Forelimb muscle (tissue), 1 donor: ENCODE measurements at places on chromosomes 5 and 9.

DNA sequence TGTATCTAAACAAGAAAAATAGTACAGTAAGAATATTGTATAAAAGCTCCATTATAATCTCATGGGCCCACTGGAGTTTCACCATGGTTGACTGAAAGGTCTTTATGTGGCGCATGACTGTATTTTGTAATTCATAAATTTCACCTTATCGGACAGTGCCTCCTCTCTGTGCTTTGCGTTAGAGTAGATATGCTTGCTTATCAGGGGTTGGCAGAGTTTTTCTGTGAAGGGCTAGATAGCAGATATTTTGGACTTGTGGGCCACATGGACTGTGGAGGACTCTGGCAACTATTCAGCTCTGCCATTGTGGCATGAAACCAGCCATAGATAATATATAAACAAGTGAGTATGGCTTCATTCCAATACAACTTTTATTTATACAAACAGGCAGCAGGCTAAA is 23.2 kb downstream of the GAPVD1 start:
- no peak for DNase-seq

DNA sequence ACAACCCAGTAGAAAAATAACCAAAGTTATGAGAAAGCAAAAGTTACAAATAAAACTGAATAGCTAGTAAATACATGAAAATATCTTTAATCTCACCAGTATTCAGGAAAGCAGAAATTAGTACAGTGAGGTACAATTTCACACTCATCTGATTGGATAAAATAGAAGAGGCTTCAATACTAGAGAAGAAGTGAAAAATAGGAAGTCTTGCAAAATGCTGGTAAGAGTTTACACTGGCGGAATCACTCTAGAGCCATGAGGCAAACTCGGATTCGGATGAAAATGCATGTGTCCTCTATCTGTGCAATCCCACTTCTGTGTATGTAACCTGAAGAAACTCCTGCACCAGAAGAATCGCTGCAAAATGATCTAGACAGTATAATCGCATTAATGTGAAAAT is 128.9 kb downstream of the CCDC192 start:
- no peak for DNase-seq

DNA sequence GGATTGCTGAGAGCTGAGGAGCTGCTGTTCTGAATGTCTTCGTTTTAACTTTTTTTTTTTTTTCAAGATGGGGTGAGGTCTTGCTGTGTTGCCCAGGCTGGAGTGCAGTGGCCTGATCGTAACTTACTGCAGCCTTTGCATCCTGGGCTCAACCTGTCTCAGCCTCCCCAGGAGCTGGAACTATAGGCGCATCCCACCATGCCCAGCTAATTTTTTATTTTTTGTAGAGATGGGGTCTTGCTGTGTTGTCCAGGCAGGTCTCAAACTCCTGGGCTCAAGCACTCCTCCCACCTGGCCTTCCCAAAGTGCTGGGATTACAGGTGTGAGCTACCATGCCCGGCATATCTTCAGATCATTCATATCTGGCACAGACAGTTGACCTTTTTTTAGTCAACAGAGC is 46.5 kb downstream of the TRIO start:
- no peak for DNase-seq

- DNase-seq: no peak
These were observed 94.5 kb downstream of the PDE4D start for GRCh38 chr5:59798862-59799667.

DNA sequence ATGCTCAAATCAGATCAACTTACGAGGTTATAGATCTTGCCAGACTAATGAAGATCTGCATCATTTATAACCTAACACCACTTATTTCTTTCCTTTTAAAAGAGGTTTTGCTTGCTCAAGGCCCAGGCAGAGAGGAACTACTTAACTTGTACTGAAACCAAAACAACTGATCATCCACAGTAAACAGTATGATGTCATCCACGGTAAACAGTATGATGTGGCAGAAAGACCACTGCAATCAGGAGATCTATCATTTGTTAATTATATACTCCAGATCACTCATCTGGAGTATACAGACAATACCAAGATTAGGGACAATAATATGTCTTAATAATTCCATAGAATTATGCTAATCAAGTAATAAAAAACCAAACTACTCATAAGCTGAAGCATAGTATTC is 116.8 kb downstream of the ADAMTS6 start:
- DNase-seq: no peak

DNA sequence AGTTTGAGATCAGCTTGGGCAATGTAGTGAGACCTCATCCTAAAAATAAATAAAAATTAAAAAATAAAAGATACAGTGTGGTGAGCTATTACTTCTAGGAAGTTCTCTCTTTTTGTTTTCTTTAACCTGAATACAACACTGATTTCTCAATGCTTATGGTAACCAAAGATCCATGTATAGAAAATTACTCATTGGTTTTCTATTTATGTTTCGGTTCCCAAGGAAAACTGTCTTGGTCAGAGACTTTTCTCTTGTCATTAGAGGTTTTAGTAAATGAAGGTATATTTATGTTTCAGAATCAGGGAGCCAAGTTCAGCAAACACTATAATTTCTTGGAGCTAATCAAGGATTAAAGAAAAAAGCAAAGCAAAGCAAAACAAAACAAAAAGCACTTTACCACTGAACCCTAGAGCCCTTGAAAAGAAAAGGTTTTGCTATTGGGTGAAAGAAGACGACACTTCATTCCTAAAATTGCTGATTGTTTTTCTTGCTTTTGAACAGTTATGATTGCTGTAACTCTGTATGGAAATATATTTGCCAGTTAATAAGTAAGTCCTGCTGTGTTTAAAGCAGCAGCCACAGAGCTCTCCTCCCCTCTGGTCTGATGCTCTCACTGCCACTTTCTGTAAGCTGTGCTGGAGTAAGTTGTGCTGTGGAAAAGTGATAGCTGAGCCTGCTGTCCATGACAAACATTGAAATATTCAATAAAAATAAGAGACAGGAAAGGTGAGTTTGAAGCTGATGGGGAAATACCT is 298.2 kb downstream of the CD180 start:
- DNase-seq: no peak

DNA sequence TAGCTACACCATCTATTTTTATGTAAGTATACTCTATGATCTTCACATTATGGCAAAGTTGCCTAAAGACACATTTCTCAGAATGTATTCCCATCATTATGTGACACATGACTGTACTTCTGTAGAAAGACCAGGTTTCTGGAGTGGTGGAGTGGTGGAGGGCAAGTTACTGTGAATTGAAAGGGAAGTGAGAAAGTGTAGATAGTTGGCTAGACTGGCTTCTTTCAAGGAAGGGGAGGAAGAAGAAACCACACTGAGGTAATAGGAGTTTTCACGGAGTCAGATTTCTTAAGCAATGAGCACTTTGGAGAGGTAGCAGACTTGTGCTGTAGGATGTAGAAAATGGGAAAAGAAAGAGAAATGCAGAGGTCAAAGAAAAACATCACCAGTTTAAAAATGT is 50.9 kb upstream of the EQTN start:
- no peak for DNase-seq

DNA sequence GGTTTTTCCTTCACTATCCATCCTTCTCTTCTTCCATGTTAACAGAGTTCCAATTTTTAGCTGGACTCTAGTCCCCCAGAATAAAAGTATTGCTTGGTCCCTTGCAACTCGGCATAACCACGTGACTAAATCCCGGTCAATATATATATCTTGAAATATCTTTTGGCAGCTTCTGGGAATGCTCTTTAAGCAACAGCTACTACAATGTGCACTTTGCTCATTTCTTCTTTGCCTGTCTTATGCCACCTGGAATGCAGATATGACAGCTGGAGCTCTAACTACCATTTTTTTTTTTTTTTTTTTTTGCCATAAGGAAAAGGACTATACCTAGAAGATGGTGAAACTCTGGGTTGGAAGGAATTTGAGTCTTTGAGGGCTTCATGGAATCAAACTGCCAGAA is 82.6 kb downstream of the GCNT4 start:
- DNase-seq: no peak

- no peak for DNase-seq
These were observed 26.2 kb downstream of the LHX2 start for GRCh38 chr9:124037790-124038189.

DNA sequence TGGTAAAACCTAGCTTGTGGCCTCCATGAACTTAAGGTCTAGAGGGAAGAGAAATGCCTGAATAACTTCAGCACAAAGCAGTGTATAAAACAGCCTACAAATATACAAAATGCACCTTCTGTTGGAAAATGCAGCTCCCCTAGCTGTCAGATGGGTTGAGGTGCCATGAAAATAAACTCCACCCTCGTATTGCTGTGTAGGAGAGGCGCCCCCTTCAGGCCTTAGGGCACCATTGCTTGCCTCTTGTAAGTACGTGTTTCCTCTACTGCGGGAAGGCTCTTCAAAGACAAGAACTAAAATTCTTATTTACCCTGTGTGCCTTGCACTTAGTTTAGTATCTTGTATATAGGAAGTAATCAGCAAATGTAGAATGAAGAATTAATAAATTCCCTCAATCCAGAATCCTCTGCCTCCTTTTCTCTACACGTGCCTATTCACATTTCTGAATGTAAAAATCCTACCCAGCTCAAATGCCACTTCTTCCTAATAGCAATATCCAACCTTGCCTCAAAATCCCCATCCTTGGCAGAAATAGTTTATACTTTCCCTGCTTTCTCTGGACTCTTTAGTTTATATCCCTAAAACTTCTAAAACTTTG is 393.7 kb upstream of the PDE4D start:
- no peak for DNase-seq

DNA sequence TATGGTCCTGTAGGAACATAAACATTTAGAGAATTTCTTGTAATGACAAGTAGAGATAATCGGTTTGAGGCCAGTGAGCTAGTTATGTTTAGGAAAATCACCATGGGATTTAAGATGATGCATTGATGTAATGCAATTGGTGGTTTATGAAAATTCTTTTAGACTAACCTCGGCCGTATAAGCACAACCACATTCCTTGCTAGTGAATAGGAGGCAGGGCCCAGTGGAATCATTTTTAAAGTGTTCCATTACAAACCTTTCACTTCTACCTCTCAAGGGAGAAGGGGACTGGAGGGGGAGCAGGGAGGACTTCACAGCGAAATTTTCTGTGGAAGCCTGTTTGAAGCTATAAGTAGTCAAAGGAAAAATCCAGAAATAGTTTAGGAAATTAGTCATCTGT is 71.8 kb upstream of the NFIL3 start:
- no peak for DNase-seq
